NCI-H1417 treated with DMSO at 0.1 percent for 48 hours (cell line): ENCODE measurements at places on chromosomes 7 and 10.

DNA sequence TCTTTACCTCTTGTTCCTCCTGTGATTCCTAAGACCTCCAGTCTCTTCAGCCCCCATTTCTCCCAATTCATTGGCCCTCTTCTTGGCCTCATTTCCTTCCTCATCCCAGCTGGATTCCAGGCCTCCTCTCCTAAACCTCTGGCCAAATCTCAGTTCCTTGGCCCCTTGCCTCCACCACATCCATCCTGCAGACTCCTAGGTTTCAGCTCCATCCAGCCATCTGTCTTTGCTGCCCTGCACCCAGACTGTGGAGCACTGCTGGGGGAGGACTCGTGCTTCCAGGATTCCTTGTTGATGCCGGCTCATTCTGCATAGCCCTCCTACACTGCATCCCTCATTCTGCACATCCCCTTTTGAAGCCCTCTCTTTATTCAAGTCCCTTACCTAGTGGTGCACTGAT is 6.7 kb downstream of the PLAC9 start:
- DNase-seq = no peak

- no peak for DNase-seq
Measured at GRCh38 chr10:93573051-93573909, 6.8 kb downstream of the FFAR4 start.

GRCh38 chr7:92840316-92840715 is 3.9 kb upstream of the CDK6 start:
- DNase-seq = no peak

- DNase-seq = no peak
Measured at GRCh38 chr7:13742811-13743210, 246.7 kb downstream of the ETV1 start.

GRCh38 chr10:31753681-31754080 is 174.9 kb downstream of the ARHGAP12 start:
- DNase-seq = no peak

- no peak for DNase-seq
Measured at GRCh38 chr10:25047591-25048301, 31.3 kb downstream of the THNSL1 start.

GRCh38 chr7:37684927-37685326 is 1.4 kb downstream of the GPR141 start:
- no peak for DNase-seq

- no peak for DNase-seq
Measured at GRCh38 chr10:118977022-118977599, 52.4 kb upstream of the NANOS1 start.

- no peak for DNase-seq
Measured at GRCh38 chr7:44564606-44565005, 9.1 kb downstream of the DDX56 start.

GRCh38 chr10:131731780-131732630 is 168.8 kb upstream of the PPP2R2D start:
- no peak for DNase-seq

GRCh38 chr7:24591152-24591551 is 17.9 kb downstream of the PALS2 start:
- no peak for DNase-seq

- DNase-seq = no peak
Measured at GRCh38 chr7:1095621-1096155, 7.8 kb downstream of the GPER1 start.

- no peak for DNase-seq
Measured at GRCh38 chr10:13809427-13809826, 222.7 kb downstream of the PRPF18 start.

GRCh38 chr10:121683816-121684215 is 85.6 kb upstream of the FGFR2 start:
- DNase-seq = no peak

DNA sequence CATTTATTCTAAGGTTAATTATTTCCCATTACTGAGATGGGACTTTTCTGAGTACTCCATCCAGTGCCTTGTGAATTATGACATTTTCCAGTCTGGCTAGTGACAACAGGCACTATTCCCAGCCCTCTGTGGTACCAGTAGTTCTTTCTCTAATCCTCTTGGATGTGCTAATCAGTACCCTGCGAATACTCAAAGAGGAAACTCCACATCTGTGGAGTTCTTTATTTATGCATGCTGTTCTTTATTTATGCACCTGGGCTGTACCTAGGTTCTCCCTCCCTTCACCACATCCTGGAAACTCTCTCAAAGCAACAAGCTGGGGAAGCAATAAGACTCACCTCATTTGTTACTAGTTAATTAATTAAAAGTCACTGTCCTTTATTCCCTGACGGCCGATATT is 83.5 kb downstream of the TSPAN12 start:
- DNase-seq = no peak

DNA sequence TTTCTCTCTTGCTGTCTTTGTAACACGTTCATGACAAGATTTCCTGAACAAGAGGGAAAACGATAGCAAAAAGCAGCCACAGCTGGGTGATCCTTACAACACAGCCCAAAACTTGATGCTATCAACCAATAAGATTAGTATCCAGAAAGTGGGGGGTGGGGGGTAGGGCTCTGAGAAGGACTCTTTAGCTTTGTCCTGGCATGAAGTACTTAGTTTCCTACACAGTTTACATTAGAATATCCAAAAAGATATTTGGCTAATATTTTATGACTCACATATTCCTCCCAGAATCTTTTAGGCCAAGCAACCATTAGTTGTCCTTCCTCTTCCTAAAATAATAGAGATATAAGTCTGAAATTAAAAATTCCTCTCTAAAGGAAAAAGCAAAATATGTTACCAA is 22.9 kb upstream of the LRRC17 start:
- no peak for DNase-seq

GRCh38 chr7:134419875-134420274 is 39.0 kb downstream of the AKR1B1 start:
- no peak for DNase-seq

GRCh38 chr10:98417481-98417959 is 2.5 kb upstream of the PYROXD2 start:
- DNase-seq = no peak

DNA sequence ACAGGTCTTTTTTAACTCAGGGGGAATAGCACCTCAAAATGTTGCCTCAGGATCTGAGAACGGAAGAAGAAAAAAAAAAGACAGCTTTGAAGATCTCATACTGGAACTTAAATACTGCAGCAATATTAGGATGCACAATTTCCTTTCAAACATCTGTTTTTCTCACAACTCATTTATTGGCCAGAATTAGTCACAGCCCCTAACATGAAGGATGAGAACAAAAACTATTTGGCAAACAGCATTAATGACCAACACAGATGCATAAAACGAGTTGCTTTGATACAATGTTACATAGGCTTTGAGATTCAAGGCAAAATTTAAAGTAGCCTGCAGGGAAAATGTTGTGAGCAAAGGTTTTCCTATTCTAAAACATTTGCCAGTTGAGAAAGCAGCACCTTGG is 36.5 kb downstream of the JMJD1C start:
- no peak for DNase-seq

DNA sequence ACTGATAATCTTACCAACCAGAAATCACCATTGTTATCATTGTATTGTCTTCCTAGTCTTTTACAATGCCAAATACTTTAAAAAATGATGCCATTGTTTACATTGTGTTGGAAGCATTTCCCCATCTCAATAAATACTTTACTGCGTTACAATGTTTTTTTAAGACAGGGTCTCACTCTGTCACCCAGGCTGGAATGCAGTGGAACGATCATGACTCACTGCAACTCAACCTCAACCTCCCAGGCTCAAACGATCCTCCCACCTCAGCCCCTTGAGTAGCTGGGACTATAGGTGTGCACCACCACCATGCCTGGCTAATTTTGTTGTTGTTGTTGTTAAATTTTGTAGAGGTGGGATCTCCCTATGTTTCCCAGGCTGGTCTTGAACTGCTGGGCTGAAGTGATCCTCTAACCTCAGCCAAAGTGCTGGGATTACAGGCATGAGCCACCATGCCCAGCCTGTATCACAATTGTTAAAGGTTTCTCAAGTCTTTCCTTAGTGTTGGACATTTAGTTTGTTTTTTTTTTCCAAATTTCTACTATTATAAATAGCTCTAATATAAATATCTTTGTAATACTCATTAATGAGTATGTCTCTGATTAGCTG is 13.5 kb downstream of the LRMDA start:
- DNase-seq = no peak

- no peak for DNase-seq
Measured at GRCh38 chr10:49649294-49649693, 30.2 kb upstream of the C10orf53 start.

DNA sequence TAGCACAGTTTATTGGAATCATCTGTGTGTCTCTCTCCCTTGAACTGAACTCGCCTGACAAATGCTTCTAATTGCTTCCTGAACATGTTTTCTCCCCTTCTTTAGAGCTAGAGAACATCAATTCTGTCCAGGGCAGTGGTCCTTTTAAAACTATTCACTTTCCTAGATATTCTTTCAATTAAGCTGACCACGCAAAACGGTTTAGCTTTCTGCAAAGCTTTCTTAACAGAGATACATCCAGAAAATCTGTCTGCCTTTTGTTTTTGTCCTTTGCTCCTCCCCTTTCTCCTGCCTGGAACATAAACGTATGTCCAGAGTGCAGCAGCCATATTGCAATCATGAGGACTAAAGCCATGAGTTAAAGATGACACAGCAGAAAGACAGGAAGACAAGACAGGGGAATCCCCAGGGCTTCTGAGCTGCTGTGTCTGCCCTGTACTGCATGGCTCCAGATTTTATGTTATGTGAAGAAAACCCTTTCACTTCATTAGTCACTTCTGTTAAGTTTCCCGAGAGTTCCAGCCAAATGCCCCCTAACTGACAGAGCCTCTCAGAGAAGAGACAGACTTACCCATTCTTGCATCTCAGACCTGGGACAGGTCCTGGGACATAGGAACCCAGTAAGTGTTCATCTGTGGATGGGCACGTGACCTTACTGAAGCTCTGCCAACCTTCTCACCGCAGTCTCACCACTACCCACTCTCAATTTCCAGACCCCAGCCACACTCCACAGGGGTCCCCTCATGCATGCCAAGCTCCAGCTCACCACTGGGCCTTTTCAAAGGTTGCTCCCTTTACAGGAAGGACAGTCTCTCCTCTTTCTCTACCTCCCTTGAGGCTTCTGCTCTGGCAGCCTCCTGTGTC is 35.0 kb upstream of the CPXM2 start:
- no peak for DNase-seq

DNA sequence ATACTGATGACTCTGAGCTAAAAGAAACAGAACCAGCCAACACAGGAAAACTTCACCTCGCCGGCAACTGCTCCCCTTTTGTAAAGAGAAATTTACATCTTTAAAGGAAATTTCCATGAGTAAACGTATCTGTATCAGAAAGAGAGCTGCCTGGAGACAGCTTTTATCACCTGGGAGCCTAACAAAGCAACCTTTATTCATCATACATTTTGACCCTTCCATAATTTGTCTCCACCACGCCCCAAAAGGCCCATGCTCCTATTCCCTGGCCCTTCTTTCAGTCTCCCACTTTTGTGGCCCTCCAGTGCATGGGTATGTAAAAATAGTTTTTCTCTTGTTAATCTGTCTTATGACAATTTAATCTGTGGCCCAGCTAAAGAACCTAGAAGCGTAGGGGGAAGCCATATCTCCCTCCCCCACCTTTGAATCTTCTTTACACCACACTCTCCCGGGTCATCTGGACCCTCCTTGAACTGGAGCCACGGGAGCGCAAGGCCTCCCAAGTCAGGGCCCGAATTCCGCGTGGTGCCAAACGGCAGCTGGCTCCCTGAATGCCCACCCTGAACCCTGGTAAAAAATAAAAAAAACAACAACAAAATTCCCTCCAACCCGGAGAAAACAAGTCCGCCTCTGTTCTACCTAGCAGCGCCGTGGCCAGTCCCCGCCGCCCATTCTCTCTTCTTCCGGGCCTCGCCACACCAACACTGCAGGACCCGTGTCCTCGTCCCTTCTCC is 15.4 kb upstream of the FKBP9 start:
- DNase-seq = no peak

DNA sequence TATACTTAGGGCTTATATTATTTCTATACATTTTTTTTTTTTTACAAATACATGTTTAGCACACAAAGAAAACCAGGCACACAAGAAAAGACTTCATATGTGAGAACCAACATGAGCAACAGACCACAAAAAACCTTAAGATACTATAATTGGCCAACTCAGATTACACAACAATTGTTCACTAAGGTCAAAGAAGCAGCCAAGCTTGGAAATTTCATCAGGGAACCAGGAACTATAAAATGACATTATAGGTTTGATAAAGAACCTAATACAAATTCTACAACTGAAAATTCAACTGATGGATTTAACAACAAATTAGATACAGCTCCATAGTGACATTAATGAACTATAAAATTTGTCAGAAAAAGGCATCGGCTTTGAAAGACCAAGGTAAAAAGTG is 4.4 kb upstream of the LUC7L2 start:
- DNase-seq = no peak

DNA sequence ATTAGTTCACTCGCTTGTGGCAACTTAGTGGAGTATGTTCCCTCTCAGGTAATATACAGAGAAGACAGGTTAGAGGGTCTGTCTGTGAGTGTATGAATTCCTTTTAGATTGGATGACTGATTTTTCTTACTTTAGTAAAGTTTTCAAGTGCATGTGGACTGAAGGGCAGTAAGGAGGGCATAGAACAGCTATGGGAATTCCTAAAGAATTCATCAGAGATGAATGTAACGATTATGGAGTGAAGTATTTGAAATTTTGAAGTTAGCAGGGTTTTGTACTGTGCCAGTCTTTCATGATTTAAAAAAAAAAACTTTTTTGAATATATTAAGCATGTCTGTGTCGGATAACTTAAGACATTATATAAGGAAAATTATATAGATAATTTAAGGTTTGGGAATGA is 15.5 kb downstream of the MAPK8 start:
- no peak for DNase-seq

DNA sequence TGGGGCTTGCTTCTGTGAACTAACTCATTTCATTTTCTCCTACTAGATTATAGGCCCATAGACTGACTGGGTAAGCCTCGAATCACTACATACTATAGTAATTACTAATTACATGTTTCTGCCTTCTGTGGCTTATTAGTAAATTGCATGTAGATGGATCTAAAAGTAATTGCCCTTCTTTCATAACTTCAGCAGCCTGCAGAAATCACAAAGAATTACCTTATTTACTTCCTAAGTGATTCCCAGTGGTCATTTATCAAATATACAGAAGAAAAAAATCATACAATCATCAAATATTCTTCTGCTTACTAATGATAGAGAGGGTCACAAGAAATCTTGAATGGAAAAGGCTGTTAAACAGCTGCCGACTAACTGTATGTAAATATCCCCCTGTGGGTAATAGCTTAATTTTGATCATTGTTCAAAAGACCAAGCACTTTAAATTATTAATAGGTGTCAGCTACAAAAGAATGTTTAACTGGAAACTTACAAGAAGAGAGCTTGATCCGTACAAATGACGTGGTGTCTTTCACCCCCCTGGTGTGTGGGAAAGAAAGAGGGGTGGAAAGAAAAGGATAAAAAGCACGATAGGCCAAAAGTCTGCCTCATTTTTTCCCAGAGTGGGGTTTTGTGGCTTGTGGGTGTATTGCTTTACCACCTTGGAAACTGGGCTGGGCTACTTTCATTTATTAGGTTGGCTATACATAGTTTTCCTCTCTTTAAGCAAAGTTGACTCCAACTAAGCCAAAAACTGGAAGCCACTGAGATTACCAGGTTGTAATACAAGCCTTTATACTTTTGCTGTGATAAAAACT is 361.8 kb upstream of the ZMIZ1 start:
- peak; percentile 2 for DNase-seq
